ENCODE measurements at places on chromosomes 6 and 20.
A peak's percentile ranks its signal among the peaks of the same experiment; 100 is the strongest.

- DNase-seq, result no peak
Observed at GRCh38 chr20:19835533-19836222, 77.6 kb downstream of the RIN2 start.

GRCh38 chr20:44976698-44977097, 10.4 kb downstream of the STK4 start:
- DNase-seq, result no peak

DNA sequence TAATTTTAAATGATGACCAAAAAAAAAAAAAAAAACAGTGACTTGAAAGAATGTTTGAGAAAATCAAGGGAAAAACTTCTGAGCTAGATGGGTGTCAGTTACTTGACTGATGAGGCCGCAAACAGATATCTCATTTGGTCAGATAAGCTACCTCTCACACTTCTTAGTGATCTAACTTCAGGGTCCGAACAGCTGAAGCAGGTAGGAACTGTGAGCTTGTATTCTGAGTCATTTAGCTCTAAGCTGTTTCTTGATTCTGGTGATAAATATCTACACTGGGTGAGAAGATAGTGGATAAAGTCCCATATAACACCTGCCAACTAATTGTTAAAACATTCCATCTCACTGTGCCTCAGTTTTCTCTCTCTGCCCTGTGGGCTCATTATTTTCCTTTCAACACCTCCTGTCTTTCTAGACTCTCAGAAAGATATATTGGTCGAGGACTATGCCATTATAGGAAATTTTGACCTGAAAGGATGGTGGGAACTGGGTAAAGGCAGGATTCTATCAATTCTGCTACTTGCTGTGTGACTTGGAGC, 7.7 kb downstream of the KIF3B start:
- DNase-seq, result no peak

DNA sequence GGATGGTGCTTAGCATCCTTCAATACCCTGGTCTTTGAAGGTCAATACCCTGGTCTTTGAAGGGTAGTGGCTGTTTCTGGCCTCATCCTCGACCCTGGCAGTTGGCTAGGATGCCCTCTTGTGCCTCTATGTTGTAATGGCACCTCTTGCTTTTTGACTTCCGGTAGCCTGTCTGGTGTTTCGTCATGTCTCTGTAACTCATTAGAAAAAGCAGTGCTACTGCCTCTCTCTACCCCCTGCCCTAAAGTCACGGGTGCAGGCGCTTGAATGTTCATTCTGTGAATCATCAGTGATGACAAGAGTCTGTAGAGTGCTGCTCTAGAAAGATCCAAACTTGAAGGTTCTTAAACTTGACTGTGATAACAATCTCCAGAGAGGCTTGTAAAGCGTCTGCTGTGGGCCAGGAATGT, 28.3 kb downstream of the RSPO4 start:
- DNase-seq, result peak; percentile 50

DNA sequence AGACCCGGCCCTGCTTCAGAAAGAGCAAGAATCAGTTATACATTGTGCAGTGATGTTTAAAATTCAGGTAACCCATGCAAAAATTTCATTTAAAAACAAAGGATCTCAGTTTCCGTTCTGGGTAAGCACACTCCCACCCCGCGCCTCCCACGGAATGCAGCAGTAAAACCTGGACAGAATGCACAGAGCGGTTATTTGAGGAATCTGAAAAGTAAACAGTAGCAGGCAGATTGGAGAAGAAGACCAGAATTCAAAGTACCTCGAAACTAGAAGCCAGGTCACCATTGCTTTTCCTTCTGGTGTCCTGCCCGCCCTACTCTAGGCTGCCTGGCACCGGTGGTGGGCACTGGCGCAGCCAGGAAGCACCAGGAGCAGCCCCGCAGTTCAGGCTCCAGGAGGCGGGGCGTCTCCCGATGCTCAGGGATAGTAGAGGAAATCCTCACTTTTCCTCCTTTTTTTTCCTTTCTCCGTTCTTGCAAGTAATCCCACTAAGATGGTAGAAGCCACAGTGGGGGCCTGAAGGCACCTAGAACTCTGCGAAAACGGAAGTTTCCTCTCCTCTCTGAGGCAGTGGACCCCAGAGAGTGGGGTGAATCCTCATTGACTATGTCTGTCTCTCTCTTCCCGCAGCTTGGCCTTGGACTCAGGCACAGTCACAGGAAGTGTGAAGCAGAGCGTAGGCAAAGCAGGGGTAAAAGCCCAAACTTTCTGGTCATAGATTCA, 28.3 kb downstream of the METTL24 start:
- DNase-seq, result peak; percentile 67

DNA sequence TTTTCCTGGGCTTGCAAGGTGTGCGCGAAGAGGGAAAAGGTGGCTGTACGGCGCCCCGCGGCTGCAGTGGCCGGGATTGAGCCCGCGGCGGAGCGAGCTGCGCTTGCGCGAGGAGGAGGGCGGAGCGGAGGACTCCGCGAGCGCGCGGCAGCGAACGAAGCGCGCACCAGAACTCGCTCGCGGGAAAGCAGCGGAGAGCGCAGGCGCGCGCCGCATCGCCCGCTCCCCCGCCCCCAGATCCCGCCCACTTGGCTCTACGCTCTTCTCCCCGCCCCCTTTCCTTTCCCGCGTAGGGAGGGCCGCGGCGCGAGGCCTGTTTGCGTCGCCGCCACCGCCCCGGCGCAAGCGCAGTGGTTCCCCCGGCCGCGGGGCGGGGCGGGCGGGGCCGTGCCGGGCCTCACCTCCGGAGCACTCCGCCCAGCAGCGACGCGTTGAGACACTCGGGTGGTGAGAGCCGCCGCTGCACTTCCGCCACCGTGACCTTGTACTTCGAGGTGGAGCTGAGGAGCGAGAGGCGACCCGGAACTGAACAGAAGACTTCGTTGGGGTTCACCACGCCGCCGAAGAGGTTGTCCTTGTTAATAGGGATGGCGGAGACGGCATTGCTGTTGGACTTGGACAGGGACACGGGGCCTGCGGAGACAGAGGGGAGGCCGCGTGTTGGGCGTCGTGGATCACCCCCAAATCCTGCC, 10.6 kb downstream of the TFAP2A start:
- DNase-seq, result peak; percentile 94

DNA sequence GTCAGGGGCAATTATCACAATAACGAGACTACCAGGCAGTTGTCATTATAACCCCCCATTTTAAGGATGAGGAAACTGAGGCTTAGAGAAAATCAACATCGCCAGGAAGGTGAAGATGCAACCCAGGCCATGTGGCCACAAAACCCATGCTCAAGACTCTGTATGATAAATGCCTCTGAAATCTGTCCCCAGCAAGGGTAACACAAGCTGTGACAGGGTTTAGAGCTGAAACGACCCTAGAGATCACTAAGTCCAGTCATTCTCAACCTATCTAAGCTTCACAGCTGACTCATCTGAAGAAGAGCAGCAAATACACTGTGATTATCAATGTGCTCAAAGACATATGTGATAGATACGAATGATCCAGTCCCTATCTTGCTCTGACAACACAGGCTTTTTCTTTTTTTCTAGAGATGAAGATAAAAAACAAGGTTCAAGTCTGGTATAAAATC, 47.0 kb downstream of the ARHGAP18 start:
- no peak for DNase-seq

DNA sequence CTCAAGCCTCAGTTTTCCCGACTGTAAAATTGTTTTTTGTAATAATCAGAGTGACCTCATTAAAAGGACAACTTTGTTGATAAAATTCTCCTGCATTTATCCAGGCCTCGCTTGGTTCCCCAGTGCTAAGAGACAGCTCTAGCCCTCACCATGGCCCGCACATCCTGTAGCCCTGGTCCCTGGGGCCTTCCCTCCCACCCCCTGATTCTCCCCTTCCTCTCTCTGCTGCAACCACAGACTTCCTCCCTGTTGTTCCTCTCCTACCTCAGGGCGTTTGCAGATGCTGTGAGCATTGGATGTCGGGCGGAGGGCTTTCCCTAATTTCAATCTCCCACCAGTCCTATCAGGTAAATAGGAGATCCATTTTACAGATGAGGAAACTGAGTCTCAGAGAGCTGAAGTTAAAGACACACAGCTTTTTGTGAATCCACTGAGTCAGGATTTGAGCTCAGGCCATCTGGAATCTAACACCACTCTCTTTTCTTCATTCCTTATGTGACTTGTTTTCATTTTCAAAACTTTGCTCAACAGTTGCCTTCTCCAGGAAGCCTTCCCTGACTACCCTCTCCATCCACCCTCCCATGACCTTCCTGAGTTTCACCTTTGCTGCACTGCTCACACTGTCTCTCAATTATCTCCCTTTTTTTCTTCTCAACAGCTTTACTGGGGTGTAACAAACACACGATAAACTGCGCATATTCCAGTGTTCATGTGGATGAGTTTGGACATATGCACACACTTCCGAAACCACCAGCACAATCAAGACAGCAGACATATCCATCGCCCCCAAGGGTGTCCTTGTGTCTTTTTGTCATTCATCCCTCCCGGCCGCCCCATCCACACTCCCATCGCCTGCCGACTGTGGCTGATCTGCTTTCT, 107.1 kb downstream of the CEBPB start:
- DNase-seq, result no peak

DNA sequence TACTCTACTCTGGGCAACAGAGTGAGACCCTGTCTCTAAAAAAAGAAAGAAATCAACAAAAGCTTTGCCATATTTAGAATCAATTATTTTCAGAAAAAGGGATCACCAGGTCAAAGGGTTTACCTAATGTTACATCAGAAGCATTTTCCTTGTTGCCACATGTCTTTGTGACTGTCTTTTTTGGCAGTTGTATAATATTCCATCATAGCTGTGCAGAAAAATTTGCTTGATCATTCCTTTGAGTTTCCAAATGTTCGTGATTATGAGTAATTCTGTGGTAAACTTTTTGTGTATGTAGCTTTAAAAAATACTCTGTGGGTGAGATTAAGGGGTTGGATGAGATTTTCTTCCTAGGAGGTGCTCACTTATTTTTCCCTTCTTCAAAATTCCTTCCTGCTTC, 26.4 kb downstream of the PNPLA1 start:
- no peak for DNase-seq

GRCh38 chr6:29667158-29667557, 10.3 kb downstream of the MOG start:
- no peak for DNase-seq

- DNase-seq, result peak; percentile 98
Observed at GRCh38 chr6:166078294-166078693, 89.4 kb downstream of the TBXT start.

DNA sequence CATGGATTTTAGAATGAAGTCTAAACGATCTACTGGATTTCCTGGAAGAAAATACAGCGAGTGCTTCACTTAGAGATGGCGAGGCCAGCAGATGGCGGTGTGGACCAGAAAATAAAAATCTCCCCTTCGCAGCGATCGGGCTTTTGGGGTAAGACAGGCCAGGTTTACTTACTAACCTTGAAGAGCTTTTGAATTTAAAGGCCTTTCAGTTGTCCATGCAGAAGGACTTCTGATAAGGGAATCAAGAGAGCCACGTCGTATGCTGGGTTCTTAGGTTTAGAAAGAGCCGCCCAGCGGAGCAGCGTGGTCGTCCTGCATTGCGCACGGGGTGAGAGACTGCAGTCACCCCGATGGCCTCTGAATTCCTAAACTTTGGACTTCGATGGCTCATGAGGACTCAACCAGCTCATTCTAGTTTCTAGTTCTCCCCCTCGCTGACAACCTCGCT, 125.2 kb upstream of the RALGAPA2 start:
- peak; percentile 69 for DNase-seq

DNA sequence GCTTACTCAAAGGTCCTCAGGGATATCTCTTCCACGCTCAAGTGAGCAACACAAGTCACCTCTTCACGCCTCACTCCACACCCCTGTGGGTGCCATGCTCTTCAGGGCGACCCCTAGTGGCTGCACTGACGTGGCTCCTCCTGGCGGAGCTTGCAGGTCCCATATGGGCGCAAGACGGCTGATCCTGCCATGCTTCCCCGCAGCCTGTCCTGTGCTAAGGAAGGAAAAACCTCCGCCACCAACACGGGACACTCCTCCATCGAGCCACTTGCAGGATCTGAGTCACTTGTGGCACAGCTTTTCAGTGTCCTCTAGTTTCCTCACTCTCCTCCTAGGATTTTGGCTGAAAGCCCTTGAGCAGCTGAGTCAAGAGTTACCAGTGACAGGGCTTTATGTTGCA, 90.7 kb downstream of the KHDC1L start:
- peak; percentile 58 for DNase-seq

DNA sequence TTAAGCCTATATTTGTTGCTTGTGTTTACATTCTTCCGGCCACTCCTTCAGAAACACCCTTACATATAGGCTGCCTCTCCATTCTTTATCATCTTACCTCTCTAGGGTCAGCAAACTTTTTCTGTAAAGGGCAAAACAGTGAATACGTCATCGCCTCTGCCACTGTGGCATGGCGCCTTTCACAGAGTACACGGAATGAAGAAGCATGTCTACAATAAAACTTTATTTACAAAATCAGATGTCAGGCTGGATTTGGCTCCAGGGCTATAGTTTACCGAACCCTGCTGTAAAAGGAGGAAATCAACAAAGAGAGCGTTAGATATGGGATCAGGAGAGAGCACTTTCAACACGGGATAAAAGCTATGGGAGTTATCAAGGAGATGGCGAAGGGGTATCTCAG, 9.3 kb upstream of the NCR2 start:
- no peak for DNase-seq

- DNase-seq, result peak; percentile 55
Observed at GRCh38 chr6:1558388-1558787, 51.3 kb upstream of the FOXC1 start.

All from choroid plexus epithelial cell (primary cell).